Prostate gland (tissue), 2 donors: ENCODE measurements at places on chromosomes 1 and 21. TPM values are rescaled to one million over a fixed set of nuclear protein-coding genes. Genes with fewer than 3 reads are reported as not detected.

DNA sequence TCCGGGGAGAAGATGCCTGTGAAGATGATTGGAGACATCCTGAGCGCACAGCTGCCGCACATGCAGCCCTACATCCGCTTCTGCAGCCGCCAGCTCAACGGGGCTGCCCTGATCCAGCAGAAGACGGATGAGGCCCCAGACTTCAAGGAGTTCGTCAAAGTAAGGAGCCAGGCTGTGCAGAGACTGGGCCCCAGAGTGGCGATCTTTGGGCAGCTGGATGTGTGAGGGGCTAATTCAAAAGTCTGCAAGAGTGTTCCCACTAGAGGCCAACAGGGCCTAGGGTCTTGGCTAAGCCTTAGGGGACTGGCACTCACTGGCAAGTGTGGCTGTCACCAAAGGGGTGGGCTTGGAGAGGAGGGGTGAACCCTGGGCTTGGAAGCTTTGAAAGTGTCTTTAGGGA is 50.4 kb downstream of the ATP5PO start:
- H3K27ac ChIP-seq: no peak overlapping the region
- no peaks in the 10 kb centered on the region for H3K4me1 ChIP-seq
- no peak for DNase-seq
- no peak overlapping the region for H3K4me3 ChIP-seq
- H3K27me3 ChIP-seq: no peaks in the 10 kb centered on the region
- H3K36me3 ChIP-seq: no peaks in the 10 kb centered on the region

- no peak overlapping the region for H3K27ac ChIP-seq
- no peaks in the 10 kb centered on the region for H3K4me1 ChIP-seq
- H3K36me3 ChIP-seq: no peaks in the 10 kb centered on the region
Observed at GRCh38 chr1:62746809-62747138, 37.2 kb upstream of the ATG4C start.

Gene NTRK1
- total RNA-seq: 31.4 TPM

DNA sequence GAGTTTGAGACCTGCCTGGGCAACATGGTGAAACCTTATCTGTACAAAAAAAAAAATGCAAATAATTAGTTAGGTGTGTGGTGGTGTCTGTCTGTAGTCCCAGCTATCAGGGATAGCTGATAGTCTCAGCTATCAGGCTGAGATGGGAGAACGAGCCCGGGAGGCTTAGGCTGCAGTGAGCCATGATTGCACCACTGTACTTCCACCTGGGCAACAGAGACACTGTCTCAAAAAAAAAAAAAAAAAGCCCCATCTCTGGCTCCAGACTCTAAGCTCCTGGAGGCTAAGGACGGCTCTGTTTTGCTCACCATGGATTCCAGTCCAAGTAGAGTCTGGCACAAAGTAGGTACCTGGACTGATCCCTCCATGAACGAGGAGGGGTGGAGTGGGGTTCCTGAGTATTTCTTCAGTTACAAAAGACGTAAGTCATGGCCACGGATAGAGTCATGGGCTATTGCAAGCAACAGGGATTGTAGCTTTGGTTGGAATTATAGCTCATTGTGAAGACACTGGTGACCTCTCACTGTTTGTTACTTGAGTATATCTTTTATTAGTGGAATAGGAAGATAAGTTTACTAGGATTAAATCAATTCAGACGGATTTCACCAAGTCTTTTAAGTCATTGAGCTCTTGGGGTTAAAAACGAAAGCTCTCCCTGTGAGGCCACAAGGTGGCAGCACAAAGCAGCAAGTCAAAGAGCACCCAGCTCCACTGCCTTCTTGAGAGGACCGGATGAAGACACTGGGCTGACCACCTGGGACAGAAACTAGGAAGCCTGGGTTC is 35.6 kb upstream of the TMEM61 start:
- H3K27ac ChIP-seq: no peak overlapping the region
- no peaks in the 10 kb centered on the region for H3K4me1 ChIP-seq
- H3K27me3 ChIP-seq: no peaks in the 10 kb centered on the region
- DNase-seq: peak; percentile 57
- H3K4me3 ChIP-seq: no peak overlapping the region

DNA sequence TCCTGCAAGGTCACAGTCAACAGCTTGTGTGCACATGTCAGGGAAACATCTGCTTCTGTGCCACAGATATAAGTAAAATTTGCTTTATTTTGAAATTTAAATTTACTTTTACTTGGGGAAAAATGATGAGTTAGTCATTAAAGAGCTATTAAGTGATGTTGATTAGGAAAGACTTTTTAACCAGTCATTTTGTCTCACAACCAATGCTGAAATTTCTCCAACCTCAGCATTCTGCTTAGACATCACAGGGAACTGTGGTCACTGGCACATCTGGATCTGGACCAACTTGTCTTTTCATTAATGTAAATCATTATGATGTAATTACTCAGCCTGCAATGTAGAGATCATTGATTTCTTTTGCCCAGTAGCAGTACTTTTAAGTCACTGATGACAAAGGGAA is 301.0 kb downstream of the TTLL7 start:
- no peaks in the 10 kb centered on the region for H3K4me1 ChIP-seq
- no peaks in the 10 kb centered on the region for H3K36me3 ChIP-seq
- H3K27ac ChIP-seq: no peak overlapping the region
- H3K4me3 ChIP-seq: no peak overlapping the region
- DNase-seq: no peak

GRCh38 chr1:221742555-221743415 is 896 bp upstream of the DUSP10 start:
- H3K27ac ChIP-seq: peak overlapping the region; percentile 99
- no peaks in the 10 kb centered on the region for H3K4me1 ChIP-seq
- peak overlapping the region; percentile 78 for H3K4me3 ChIP-seq
- no peaks in the 10 kb centered on the region for H3K36me3 ChIP-seq

Gene FOXO6
- total RNA-seq: 5.0 TPM

Gene KLHDC8A
- not detected for total RNA-seq

DNA sequence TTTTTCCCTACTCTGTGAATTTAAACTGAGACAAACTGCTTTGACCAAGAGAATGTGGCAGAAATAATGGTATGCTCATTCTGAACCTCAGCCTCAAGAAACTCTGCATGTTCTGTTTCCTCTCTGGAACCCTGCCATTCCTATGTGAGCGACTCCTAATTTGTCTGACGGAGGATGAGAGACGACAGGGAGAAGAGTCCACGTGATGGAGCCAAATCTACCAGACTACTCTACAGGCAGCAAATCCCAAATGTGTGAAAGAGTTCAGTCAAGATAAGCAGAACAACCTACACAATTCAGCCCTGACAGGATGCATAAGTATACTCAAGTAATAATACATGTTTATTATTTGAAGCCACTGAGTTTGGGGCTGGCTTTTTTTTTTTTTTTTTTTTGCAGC is 153.5 kb downstream of the DPYD start:
- no peak for DNase-seq
- H3K27me3 ChIP-seq: no peaks in the 10 kb centered on the region
- H3K4me3 ChIP-seq: no peak overlapping the region
- H3K36me3 ChIP-seq: no peaks in the 10 kb centered on the region

Gene LCE1F
- not detected for total RNA-seq

- H3K4me3 ChIP-seq: no peak overlapping the region
- no peaks in the 10 kb centered on the region for H3K4me1 ChIP-seq
- no peak for DNase-seq
- no peaks in the 10 kb centered on the region for H3K36me3 ChIP-seq
Observed at GRCh38 chr1:29607236-29607635, 370.9 kb downstream of the PTPRU start.

DNA sequence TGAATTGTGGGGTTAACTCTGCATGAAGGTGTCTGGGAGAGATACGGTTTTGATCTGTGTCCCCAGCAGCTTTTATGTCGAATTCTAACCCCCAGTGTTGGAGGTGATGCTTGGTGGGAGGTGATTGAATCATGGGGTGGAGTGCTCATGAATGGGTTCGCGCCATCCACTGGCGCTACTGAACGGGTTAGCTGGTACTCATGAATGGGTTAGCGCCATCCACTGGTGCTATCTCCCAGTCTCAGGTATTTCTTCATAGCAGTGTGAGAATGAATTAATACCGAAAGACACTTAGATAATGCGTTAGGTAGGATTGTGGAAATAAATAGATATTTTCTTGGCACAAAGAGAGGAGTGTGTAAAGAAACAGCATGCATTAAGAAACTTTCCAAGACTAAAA is 32.9 kb upstream of the CLDN8 start:
- H3K4me1 ChIP-seq: no peaks in the 10 kb centered on the region
- no peaks in the 10 kb centered on the region for H3K36me3 ChIP-seq
- H3K27ac ChIP-seq: no peak overlapping the region
- H3K27me3 ChIP-seq: no peaks in the 10 kb centered on the region
- H3K4me3 ChIP-seq: no peak overlapping the region

DNA sequence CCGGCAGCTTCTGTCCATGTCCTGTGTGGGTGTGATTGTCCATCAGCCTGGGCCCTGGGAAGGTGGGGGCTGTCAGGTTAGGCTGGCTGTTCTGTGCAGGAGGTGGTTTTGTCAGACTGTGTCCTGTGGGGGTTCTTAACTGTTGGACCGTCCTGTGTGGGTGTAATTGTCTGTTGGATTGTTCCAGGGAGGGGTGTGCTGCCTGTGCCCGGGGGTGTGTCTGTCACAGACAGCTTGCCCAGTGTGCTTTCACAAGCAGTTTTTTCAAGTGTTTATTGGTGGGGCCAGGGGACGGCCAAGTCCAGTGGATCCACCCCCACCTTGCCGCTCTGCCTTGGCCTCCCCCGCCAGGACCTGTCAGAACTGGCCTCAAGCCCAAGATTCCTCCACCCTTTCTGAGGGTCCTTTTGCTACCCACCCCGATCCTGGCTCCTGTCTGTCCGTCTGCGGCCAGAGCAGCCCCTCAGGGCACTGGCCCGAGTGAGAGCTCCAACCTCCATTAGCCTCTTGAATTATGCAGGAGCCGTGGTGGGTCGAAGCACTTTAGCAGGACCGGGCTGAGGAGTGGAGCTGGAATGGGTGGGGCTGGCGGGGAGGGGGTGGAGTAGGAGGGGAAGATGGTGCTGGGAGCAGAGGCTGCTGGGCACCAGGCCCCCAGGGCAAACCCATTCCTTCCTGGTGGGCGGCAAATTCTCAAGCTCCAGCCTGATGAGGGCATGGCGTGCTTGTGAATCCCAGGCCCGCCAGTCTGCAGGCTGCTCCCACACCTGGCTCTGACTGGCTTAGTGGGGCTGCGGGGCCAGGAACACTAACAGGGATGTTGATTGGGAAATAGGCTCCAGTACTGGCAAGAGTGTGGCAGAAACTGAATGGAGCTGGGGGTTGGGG is 47.2 kb downstream of the PTPRF start:
- H3K36me3 ChIP-seq: no peaks in the 10 kb centered on the region
- H3K4me1 ChIP-seq: peaks cover 9% of the 10 kb centered on the region
- H3K4me3 ChIP-seq: no peak overlapping the region
